ENCODE measurements at places on chromosomes 5 and 9.
A peak's percentile ranks its signal among the peaks of the same experiment; 100 is the strongest.

GRCh38 chr5:159971514-159971913 lies 37.4 kb upstream of the TTC1 start:
- DNase-seq, result no peak

GRCh38 chr5:103941596-103941995 lies 379.0 kb upstream of the NUDT12 start:
- DNase-seq, result no peak

DNA sequence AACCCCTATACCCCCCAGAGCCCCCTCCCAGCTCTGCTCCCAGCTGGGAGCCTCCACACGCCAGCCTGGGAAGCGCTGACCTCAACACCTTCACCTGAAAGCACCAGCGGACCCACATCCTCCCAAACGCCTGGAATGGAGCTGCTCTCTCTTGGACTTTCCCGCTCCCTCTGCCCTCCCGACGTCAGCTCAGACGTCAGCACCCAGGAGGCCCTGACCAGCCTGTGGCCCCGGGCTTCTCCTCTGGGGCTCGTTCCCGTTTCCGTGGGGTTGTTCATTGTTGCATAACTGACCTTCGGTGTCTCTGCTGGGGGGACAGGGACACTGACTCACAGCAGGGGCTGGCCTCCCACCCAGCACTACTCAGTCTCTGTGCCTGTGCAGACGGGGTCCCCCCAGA lies 35.0 kb upstream of the SLC6A3 start:
- no peak for DNase-seq

- no peak for DNase-seq
Observed at GRCh38 chr5:3201941-3202340, 393.7 kb upstream of the IRX1 start.

GRCh38 chr9:109739760-109740159 lies 40.2 kb upstream of the PALM2AKAP2 start:
- DNase-seq, result no peak

DNA sequence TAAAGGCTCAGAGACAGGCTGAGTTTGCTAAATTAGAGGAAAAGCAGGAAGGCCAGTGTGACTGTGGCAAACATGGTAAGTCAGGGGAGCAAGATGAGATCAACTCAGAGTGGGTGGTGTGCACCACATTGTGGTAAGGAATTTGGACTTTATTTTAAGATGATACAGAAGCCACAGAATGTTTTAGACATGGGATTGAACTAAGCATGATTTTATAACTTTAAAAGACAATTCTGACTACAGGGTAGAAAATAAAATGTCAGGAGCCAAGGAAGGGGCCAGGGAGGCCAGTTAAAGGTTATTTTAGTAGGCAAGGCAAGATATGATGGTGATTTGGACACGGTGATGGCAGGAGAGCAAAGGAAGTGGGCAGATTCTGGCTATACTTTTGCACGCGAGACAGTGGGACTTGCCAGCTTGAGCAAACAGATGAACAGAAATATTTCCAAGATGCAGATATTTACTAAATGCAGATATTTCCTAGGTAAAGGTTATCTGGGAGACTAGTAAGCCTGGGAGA lies 53.9 kb downstream of the TSSK1B start:
- DNase-seq, result no peak

DNA sequence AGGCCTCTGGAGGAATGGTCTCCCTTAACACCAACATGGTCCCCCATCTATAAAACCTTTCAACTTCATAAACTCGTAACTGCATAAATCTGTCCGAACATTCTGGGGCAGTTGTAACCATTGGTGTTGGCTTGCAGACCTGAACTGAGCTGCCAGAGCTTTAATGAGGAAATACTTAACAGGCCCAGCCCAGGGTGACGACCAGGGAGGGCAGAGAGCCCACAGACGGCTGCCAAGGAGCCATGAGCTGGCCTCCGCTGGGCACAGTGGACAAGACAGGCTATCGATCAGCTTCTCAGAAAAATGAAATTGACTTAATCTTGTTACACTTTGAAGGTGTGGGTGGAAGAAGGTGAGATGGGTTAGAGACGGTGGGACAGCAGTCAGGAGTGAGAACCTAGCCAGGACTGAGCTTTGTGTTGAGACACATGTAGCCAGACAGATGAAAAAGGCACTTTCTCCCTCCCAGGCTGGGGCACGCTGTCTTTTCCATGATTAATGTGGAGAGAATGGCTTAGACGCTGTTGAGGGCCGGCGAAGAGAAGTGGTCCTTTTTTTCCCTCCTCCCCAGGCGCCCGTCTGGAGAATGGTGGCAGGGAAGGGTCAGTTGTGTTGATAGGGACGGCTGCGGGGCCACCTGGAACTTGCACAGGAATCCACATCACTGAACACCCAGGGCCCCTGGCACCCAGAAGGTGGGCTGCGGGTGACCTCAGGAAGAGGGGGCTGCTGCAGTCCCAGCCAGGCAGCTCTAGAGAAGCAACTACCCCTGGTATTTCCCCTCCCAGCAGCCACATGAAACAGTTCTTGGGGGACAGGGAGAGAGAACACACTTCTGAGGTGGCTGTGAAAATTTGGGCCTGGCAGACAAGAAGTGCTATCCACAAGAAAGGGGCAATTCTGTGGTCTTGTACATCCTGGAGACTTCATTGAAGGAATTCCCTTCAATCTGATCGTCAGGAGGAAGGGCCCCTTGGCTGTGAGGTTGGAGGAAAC lies 27.3 kb upstream of the TCOF1 start:
- DNase-seq, result peak; percentile 19

- peak; percentile 64 for DNase-seq
Observed at GRCh38 chr9:2599896-2600295, 21.7 kb upstream of the VLDLR start.

DNA sequence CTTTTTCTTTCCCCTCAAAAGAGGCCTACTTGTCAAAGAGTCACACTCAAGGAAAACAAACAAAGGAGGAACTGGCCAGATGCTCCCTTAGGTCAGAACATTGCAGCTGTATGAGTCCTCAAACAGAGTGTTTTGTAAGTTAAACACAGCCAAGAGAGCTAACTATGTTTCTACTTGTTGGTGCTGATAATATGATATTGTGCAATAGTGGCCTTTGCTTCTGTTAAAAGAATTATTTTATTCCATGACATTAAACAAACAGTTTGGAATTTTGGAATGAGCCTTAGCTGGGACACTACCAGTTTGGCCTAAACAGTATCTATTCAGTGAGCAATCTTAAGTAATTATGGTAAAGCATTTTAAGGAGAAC lies 56.0 kb upstream of the TPD52L3 start:
- peak; percentile 98 for DNase-seq

GRCh38 chr5:173093606-173094005 lies 37.5 kb downstream of the CREBRF start:
- no peak for DNase-seq

GRCh38 chr9:81684635-81685034 lies 4.7 kb downstream of the TLE1 start:
- no peak for DNase-seq

- DNase-seq, result peak; percentile 43
Observed at GRCh38 chr5:91207248-91207647, 175.9 kb downstream of the ARRDC3 start.

DNA sequence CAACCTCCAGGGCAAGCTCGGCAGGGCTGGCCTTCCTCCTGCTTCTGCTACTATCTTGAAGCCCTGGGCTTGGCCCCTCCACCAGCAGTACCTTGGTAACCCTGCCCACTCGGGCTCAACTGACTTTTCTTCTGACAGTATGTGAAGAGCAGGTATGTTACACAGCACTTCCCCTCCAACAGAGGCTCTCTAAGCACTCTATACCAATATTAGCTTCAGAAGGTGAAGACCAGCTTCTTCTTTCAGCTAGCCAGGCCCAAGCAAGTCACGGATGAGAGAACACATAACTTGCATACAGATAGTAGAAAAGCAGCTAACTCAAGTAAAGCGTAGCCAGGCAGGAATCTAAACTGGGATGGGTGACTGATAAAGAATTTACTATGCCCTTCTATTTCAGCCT lies 64.3 kb downstream of the FEM1C start:
- no peak for DNase-seq

DNA sequence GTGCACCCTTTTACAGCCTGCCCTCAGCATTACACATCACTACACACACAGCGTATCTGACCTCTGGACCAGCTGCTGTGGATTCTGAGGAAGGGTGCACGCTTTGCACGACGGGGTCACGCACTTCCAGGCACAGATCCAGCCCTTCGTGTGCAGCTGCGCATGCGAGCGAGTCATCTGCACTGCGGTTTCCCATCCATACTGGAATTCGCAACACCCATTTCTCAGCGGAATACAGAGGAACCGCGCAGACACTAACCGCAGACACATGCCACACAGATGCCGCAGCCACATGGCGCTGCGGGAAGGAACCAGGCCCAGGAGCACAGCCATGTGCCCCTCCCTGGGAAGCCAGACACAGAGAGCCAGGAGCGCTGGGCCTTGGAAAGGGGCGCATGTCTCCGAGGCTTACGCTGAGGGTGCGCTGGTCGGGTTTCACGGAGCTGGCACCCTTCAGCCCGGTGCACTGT lies 43.5 kb downstream of the PNPLA7 start:
- no peak for DNase-seq

GRCh38 chr5:127192836-127193338 lies 97.7 kb upstream of the MEGF10 start:
- DNase-seq, result no peak

DNA sequence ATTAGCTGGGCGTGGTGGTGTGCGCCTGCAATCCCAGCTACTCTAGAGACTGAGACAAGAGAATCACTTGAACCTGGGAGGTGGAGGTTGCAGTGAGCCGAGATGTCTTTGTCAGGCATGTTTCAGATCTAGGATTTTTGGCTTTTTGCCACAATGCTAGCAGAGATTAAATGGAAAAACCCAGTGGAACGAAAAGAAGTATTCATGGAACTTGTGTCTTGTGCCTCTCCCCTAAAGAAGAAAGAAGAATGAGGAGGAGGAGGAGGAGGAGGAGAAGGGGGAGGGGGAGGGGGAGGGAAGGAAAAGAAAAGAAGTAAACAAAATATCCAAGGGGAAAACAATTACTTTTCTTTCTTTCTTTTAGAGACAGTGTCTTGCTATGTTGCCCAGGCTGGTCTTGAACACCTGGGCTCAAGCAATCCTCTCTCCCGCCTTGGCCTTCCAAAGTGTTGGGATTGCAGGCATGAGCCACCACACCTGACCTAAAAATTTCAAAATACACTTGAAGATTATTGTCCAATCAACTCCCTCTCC lies 106.0 kb downstream of the ARRDC3 start:
- DNase-seq, result peak; percentile 13

DNA sequence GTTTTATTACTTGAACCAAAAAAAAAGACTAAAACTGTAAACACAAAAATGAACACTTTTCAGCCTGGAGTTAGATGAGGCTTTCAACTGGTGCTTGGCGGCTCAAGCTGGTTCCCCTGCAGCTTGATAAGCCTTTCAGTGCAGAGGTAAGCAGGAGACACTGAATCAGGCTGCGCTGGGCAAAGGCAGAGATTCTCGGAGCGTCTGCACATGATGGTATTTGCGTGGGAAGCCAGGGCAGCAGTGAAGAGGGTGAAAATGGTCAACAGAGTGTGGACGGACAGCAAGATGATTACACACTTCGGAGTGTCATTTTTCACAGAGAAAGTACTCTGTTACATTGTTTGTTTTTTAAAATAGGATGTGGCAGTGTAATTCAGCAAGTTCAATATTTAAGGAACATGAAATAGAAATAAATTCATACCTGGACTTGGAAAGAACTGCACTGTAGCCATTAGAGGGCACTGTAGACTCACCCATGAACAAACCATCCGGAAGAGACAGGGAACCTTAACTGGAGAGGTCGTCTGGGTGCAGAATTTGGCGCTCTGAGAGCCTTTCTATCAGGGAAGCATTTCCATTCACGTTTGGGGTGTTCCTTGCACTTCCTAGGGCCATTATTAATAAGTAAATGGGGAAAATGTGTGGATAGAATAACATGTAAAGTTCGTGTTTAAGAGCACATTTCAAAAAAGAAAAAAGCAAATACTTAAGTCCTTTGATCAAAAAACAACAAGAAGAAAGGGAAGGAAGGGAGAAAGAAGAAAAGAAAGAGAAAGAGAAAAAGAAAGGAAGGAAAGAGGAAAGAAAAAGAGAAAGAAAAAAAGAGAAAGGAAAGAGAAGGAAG lies 69.8 kb downstream of the ICE1 start:
- DNase-seq, result peak; percentile 76

DNA sequence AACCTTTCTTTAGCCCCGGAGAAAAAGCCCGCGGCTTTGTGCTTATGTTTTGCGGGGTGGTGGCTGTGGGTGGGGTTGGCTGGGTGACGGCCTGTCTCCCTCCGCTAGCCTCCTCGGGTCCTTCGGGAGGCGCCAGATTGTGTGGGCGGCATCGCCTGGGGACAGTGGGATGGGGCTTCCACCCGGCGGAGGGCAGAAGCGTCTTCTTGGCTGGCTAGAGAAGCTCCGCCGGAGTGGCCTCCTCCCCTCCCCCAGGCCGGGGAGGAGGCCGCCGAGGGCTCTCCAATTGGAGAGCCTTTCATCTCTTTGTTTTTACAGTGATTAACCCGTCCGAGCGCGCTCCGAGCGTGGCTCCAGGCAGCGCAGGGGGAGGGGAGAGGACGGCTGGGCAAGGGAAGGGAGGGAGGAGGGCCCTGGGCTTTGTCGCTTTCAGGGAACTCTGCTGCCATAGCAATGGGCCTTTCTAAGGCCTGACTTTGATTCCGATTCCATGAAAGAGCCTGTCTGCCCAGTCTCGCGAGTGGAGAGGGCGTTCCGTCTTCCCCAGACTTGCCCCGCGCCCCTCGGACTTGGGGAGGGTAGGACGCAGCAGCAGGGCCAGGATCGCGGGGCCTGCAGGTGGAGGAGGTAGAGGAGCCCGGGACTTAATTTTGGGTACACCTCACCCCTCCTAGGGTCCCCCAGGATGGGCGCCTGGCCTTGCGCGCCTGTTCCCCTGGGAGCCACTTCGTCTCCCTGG lies 36.7 kb upstream of the TIFAB start:
- DNase-seq, result peak; percentile 61

- no peak for DNase-seq
Observed at GRCh38 chr5:149094996-149095395, 32.1 kb upstream of the SH3TC2 start.

GRCh38 chr5:88093765-88094164 lies 174.9 kb downstream of the TMEM161B start:
- DNase-seq, result no peak

GRCh38 chr5:65137631-65138030 lies 344.1 kb downstream of the ADAMTS6 start:
- DNase-seq, result no peak

- no peak for DNase-seq
Observed at GRCh38 chr5:116525674-116526073, 48.9 kb downstream of the SEMA6A start.

DNA sequence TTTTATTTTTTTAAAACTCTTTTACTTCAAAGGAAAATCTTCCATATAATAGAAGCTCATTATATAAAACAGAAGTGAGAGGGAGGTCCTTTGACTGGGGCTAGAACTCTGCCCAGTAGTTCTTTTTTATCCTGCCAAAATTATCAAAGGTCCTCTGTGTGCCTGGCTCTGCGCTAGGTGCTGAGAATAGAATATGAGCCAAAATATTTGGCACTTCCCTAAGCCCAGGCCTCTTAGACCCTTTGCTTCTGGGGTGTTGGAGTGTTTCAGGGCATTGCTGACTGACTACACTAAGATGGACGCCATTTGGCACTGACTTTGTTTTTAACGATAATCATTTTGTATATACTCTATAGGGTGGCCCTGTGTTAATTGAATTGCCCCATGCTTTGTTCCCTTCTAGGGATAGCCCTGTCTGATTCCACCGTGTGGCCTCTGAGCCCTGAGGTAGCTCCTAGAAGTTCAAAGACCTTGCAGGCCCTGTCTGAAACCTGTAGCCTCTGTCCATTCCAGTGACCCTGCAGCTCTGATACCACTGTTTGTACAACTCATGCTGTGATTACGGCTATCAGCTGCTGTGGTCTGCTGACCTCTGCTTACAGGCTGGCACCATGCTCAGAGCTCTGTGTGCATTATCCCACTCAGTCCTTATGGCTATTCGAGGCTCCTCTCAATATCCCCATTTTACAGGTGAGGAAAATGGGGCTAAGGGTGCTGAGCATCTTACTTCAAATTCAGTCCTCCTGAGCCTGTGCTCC lies 84.3 kb upstream of the SHB start:
- DNase-seq, result no peak
